CD4-positive, alpha-beta T cell (primary cell): ENCODE measurements at places on chromosomes 11 and 22.

GRCh38 chr11:104654181-104654813, 244.0 kb downstream of the CASP12 start:
- no peaks in the 10 kb centered on the region for H3K27me3 ChIP-seq
- no peak overlapping the region for H3K27ac ChIP-seq
- no peak overlapping the region for H3K4me3 ChIP-seq
- H3K36me3 ChIP-seq: no peaks in the 10 kb centered on the region
- H3K4me1 ChIP-seq: peaks cover 5% of the 10 kb centered on the region
- DNase-seq: no peak

- no peaks in the 10 kb centered on the region for H3K36me3 ChIP-seq
- H3K27ac ChIP-seq: no peak overlapping the region
- no peaks in the 10 kb centered on the region for H3K4me1 ChIP-seq
- DNase-seq: no peak
- H3K4me3 ChIP-seq: no peak overlapping the region
Observed at GRCh38 chr11:134517621-134518293, 105.7 kb upstream of the B3GAT1 start.

DNA sequence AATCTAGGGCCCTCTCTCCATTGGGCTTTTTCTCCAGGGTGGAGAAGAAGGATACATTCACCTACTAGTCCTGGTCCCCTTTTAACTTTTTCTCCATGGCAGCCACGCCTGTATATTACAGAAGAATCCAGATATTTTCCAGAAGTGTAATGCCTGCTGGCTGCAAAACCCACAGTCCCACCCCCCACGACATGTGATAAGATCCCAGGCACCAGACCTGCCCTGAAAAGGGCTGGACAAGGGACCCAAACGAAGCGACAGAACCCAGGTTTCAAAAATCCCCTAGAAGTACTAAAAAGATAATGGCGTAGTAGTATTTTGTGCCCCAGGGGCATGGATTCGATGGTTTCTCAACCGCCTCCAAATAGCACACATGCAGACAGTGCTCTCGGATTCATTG, 2.8 kb downstream of the WT1 start:
- no peak overlapping the region for H3K27ac ChIP-seq
- H3K27me3 ChIP-seq: peaks cover 89% of the 10 kb centered on the region
- no peaks in the 10 kb centered on the region for H3K36me3 ChIP-seq
- peaks cover 44% of the 10 kb centered on the region for H3K4me1 ChIP-seq
- no peak for DNase-seq
- H3K4me3 ChIP-seq: no peak overlapping the region

DNA sequence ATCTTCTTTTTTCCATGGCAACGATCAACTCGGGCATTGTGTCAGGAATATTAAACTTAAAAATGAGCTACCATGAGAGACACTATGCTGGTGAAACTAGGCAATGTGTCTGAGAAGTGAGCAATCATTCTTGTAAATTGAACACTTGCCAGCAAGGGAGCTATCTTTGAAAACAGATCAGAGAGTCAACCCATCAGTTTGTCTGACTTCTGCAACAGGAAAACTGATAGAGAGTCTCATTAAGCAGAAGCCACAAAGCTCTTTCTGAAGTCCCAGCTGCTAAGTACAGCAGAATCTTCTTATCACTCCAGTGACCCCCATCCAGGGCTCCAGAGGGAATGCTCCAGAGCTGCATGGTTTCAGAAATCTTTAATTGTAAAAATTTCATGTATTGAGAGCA, 114.7 kb downstream of the MSANTD4 start:
- no peaks in the 10 kb centered on the region for H3K4me1 ChIP-seq
- H3K36me3 ChIP-seq: no peaks in the 10 kb centered on the region
- no peak overlapping the region for H3K4me3 ChIP-seq
- no peak overlapping the region for H3K27ac ChIP-seq
- DNase-seq: no peak

DNA sequence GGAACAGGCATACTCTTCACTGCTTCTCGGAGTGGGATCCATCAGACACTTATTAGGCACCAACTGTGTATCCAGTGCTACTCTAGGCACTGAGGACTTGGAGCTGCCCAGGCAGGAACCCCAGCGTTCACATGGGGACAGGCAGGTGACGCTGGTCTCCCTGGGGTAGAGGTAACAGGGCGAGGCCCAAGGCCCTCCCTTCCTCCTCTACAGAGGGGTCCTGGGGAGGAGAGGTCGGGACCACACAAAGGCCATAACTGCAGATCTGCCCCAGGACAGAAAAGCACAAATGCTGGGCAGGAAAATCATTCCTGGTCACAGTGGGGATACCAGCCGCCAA, 262.2 kb downstream of the BRD1 start:
- H3K36me3 ChIP-seq: no peaks in the 10 kb centered on the region
- H3K4me1 ChIP-seq: no peaks in the 10 kb centered on the region
- H3K4me3 ChIP-seq: no peak overlapping the region
- DNase-seq: no peak
- no peaks in the 10 kb centered on the region for H3K27me3 ChIP-seq
- H3K27ac ChIP-seq: no peak overlapping the region

DNA sequence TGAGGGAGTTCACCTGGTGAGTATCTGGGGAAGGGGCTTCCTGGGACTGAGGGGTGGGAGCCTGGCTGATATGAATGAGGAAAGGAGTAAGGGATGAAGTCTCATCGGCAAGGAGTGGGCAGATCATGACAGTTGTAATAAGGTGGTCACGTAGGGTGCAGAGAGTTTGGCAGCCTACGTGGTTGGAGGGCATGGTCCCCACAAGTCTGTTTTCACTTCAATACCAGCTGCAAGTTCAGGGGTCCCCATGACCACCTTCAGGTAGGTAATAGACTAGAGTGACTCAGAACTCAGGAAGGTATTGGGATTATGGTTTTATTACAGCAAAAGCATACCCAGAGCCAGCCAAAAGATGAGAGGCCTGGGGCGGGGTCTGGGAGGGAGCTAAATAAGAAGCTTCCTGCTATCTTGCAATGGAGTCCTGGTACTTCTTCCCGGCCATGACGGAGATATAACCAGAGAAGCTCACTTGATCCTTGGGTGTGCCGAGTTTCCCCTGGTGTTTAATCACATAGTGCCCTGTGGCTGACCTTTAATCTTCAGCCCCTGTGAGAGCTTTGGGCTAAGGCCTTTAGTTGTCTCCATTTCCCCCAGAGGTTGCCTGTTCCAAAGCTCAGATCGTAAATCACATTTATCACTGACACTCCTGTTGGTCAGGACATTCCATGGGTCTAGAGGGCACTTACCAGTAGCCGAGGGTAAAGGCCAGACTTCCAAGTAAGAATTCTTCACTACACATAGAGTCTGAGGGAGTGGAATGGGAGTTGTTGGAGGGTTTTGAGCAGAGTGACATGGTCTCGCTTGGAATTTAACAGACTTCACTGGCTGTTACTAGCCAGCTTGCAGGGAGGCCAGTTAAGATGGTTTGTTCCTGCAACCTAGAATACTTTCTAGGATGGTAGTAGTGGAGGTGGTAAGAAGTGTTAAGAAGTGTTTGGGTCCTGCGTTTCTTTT, 9.1 kb downstream of the SLC3A2 start:
- peaks cover 51% of the 10 kb centered on the region for H3K36me3 ChIP-seq
- DNase-seq: no peak
- H3K27me3 ChIP-seq: no peaks in the 10 kb centered on the region
- peaks cover 6% of the 10 kb centered on the region for H3K4me1 ChIP-seq
- no peak overlapping the region for H3K4me3 ChIP-seq

DNA sequence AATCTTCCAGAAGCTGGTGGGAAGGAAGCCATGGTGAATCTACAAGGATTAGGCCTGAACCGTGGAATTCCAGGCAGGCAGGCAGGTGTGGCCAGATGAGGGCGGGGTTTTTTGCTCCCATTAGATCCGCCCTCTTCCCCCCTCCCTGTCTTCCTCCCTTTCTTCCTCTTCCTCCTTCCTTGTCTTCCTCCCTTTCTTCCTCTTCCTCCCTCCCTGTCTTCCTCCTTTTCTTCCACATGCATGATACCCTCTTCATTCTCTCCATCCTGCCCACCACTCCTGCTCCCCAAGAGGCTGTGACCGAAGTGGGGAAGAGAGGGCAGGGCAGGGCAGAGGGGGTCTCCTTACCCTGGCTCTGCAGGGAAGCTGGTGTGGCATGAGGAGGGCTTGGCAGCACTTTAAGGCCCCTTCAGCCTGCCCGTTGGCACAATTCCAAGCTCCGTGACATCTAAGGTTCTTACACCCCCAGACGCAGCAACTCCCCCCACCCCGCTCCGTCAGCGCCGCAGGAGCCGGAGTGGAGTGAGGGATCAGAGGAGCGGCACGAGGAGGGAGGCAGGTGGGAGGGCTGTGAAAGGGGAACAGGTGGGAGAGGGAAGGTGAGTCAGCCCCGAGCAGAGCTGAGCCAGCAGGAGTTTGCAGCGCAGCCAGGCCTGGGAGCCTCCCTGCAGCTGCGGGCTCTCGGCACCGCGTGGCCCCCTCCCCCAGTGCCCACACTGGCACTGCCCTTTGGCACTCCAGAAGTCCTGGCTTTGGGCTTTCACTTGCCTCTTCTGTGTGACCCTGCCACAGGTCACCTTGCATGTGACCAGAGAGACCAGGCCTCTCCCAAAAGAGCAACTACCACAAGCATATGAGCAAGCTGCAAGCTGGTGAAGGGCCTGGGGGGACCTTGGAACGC, 32.1 kb downstream of the KCNJ4 start:
- DNase-seq: no peak
- H3K4me3 ChIP-seq: no peak overlapping the region
- H3K4me1 ChIP-seq: no peaks in the 10 kb centered on the region

GRCh38 chr11:78030429-78031325, 7.6 kb upstream of the KCTD14 start:
- no peak overlapping the region for H3K4me3 ChIP-seq
- DNase-seq: no peak
- no peak overlapping the region for H3K27ac ChIP-seq
- no peaks in the 10 kb centered on the region for H3K36me3 ChIP-seq
- H3K4me1 ChIP-seq: no peaks in the 10 kb centered on the region

DNA sequence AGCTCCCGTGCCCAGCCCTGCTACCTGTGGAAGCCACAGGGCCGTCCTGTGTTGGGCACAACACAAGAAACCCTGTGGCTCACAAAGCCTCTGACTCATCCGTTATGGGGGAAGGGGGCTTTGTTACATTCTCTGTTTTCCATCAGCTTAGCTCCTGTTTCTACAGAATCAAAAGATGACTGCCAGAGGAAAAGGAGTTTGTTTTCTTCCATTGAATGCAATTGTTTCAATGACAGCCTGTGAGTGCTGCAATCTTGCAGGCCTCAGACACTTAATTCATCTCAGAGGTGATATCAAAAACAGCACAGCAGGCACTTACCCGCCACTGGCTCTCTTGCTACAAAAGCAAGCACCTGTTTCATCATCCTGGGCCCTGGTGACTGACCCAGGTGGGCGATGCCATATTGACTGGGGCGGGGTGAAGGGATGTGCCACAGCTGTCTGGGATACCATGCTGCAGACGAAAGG, 194.3 kb downstream of the OPCML start:
- no peaks in the 10 kb centered on the region for H3K36me3 ChIP-seq
- H3K4me3 ChIP-seq: no peak overlapping the region
- H3K27ac ChIP-seq: no peak overlapping the region
- H3K4me1 ChIP-seq: no peaks in the 10 kb centered on the region
- H3K27me3 ChIP-seq: no peaks in the 10 kb centered on the region
- no peak for DNase-seq

DNA sequence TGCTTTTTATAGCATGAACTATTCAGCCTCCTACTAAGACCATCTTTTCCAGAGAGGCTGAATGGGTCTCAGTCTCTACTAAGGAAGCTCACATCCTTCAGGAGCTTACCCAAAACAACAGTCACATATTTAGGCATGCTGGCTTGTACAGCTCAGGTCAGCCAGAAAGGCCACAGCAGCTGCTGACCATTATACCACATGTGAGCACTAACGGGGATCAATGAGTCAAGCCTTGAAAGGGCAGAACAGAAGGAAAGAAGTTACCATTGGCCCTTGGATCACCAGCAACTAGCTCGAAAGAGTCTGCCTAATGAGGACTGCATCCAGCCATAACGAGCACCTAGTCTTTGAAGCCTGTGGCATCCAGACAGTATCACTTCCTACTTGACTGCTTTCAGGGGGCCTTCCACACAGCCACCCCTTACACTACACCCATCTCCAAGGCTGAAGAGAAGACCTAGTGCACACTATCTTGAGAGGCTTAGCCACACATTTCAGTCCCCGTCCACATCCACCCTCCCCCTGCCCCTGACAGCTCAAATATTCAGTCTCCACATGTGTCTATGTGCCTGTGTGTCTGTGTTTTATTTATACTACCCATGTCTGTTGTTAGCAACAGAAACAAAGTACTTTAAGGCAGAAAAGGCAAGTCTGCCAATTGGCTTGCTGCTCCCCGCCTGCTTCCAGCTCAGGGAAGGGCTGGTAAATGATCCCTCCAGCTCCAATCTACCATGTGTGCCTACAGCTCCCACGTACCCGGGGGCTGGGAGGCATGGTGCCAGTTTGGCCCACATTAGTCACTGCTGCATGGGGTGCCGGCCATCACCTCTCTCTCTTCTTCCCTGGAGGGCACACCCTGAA, 95.5 kb downstream of the RPL27A start:
- H3K4me1 ChIP-seq: no peaks in the 10 kb centered on the region
- H3K27ac ChIP-seq: no peak overlapping the region
- H3K27me3 ChIP-seq: no peaks in the 10 kb centered on the region
- H3K36me3 ChIP-seq: no peaks in the 10 kb centered on the region
- DNase-seq: no peak
- no peak overlapping the region for H3K4me3 ChIP-seq

- H3K36me3 ChIP-seq: no peaks in the 10 kb centered on the region
- H3K4me1 ChIP-seq: no peaks in the 10 kb centered on the region
- no peak overlapping the region for H3K4me3 ChIP-seq
- no peak overlapping the region for H3K27ac ChIP-seq
Observed at GRCh38 chr22:20973634-20974286, 6.7 kb downstream of the AIFM3 start.

DNA sequence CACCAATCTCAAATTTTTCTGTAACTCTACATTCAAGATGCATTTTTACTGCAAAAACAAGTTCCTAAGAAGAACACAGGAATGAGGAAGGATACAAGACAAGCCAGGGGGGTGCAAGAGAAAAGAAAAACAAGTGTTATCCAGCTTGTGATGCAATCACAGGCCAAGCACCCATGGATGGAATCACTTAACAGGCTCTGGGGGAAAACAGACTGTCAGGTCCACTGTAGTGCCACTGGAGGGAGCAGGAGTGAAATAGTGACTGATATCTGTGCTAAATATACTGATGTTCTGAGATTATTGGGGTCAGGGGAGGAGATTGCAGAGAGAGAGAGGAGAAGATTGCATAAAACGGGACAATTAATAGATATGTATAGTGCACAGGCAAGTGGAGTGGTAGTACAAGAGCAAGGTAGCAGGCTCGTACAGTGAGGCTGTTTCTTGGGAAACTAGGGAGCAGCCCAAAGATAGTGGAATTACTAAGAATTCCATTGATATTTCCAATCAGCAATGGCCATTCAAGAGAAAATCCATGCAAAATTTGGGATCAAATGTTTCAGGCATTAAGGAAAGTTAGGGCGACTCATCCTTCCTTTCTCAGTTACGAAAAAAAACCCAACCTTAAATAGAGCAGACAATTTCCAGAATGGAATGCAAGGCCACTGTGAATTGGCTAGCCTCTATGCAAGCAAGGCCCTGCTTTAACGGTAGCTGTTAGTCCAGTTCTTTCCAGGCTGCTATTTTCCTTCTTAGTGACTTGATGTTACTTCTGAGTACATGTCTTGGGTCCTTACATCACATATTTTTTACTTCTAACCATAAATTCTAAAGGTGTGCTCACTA, 52.2 kb upstream of the CEP126 start:
- H3K27ac ChIP-seq: no peak overlapping the region
- no peak overlapping the region for H3K4me3 ChIP-seq
- no peaks in the 10 kb centered on the region for H3K36me3 ChIP-seq

- no peak overlapping the region for H3K4me3 ChIP-seq
- peaks cover 12% of the 10 kb centered on the region for H3K4me1 ChIP-seq
- H3K27ac ChIP-seq: no peak overlapping the region
- no peak for DNase-seq
Observed at GRCh38 chr11:46275964-46276641, 1.4 kb upstream of the CREB3L1 start.
